ENCODE measurements at places on chromosomes 13 and 19.

DNA sequence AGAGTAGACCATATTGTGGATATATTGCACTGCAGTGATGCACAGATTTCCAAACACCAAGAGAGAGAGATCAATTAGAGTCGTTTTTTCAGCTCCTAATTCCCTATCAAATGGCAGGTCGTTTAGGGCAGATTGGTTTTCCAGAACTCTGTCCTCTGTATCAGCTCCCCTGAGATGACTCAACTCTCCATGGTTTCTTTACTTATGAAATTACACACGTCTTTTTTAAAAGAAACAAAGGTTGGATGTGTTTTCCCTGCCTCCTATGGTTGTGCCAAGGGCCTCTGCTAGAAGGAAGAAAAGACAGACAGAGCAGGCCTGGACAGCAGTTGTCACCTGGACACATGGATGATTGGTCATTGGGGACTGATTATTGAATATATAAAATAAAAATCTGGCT lies 478.1 kb upstream of the NBEA start:
- no peak for DNase-seq

GRCh38 chr19:27681972-27682371 lies 1531.0 kb downstream of the UQCRFS1 start:
- no peak for DNase-seq

DNA sequence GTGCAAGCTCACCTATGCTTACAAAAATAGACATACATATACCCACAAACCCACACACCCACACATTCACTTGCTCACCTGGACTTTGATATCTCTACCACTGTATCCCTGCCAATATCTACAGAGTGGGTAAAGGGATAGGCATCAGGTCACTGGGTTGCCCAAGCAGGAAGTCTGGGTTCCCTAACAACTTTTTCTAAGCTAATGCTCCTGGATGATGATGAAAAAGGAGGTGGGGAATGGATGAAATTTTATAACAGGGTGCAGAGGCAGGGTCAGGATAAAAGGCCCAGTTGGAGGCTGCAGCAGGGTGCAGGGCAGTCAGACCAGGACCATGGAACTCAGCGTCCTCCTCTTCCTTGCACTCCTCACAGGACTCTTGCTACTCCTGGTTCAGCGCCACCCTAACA lies at the start of gene CYP2B6:
Gene CYP2B6 (plus strand): TSS at position 311 of the 410 bp plus-strand sequence. CDS start 24 bp downstream, at position 335.
- DNase-seq = no peak

- peak; percentile 94 for DNase-seq
Observed at GRCh38 chr19:2636897-2637683, 65.4 kb downstream of the GNG7 start.

GRCh38 chr19:47561440-47562057 lies 11.4 kb downstream of the ZNF541 start:
- DNase-seq = no peak

DNA sequence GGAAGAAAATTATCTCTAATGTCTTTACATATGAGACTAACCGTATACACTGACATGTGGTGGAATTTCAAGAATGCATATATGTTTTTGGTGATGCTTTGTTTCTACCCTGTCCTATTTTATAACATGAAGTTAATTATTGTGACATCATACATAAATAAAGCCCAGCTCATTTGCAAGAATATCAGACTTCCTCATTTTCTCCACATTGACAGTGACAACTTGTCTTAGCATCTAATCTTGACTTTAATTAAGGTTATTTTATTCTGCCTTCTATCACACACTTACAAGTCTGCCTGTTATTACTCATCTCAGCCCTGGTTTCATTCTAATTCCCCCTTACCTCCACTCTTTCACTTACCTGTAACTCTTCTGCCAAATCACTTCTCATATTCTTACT lies 140.6 kb upstream of the STARD13 start:
- DNase-seq = no peak

- no peak for DNase-seq
Observed at GRCh38 chr19:30073152-30074000, 131.3 kb downstream of the URI1 start.

DNA sequence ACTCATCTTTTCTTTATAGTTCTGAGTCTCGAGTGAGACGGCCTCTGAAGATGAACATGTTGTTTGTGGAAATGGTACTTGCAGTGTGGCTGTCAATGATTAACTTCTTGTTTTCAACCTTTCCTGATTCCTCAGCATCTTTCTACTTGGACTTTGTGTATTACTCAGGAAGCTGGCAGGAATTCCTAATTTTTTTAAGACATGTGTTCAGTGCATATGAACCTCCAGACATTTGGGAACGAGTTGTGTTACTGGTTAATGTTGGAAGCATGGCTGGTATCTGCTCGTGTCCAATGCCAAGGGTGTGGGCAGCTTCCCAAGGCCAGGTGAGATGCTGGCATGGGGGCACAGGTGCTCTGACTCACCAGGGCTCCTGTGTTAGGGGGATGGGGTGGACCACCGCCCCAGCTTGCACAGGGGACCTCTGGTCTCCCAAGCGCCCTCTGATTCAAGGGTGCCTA lies 61.1 kb upstream of the MCF2L start:
- DNase-seq = no peak

DNA sequence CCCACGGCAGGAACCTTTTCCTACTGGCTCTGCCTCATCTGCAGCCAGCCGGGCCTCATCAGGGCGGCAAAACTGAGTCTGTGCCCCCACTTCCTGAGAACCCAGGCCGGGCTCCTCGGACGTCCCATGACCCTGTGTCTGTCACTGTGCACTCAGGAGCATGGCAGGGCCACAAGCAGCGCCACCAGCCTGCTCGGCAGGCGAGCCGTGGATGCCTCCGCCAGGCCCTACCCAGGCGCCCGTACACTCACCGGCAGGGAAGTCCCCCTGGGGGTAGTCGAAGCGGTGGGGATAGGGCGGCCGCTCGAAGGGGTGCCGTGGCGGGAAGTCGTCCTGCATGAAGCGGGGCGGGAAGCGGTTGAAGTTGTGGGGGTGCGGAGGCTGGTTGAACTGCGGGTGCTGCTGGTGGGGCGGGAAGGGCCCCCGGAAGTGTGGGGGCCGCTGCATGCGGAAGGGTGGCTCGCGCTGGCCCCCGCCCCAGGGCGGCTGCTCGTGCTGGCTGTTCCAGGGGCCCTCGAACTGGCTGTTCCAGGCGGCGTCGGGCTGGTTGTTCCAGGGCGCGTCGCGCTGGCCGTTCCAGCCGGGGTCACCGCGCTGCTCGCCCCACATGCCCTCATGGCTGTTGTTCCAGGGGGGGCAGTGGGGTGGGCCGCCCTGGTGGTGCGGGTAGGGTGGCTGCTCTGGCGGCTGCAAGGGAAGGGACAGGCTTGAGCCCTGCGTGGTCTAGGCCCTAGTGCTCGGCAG lies 17.1 kb downstream of the CHERP start:
- no peak for DNase-seq

DNA sequence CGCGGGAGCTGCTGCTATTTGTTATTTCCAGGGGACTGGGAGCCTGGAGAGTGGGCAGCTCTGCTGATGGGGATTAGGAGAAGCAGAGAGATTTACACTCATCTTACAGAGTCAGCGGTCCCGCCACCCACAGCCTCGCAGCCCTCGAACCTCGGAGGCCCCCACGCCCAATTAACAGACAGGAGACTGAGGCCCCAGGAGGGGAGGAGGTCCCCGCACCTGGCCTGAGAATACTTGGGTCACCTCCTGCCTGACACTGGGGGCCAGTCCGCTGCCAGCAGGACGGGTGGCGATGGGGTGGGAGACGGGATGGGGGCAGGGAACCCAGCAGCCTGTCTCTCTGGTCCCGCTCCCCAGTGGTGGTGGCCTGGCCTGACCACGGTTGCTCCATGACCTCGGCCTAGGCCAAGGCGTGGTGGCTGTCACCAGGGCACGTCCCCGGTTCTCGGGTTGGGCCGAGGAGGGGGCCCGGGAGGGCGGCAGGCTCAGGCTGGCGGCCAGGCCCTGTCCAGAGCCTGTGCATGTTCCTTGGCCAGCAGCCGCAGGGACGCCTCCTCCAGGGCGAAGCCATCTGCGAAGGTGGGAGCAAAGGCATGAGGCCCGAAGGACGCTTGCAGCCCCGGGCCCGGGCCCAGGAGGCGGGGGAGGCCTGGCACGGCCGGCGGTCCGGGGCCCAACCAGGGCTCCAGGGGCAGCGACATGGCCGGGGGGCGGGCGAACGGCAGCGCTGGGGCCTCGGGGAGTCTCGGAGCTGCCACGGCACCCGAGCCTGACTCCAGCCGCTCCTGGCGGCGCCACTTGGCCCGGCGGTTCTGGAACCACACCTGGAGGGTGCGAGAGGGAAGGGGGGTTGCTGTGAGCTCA lies 1.7 kb downstream of the RAX2 start:
- DNase-seq = no peak

DNA sequence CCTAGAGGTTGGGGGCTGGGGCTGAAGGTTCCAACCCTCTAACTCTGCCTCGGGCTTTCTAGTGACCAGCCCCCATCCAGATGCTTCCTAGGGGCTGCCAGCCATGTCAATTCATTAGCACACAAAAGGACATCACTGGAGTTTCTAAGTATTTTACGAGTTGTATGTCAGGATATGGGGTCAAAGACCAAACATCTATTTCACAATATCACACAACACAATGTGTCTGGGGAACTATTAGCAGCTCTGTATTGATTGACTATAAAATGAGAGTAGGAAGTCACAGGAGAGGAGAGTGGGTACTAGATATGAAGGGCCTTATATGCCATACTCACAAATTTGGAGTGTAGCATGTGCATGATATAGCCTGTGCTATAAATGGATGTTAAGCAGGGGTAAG lies 42.1 kb downstream of the LPAR6 start:
- DNase-seq = no peak

GRCh38 chr19:18289471-18290301 lies 8.3 kb upstream of the JUND start:
- DNase-seq = no peak

- DNase-seq = no peak
Observed at GRCh38 chr13:40777166-40777808, 6.3 kb upstream of the MRPS31 start.

DNA sequence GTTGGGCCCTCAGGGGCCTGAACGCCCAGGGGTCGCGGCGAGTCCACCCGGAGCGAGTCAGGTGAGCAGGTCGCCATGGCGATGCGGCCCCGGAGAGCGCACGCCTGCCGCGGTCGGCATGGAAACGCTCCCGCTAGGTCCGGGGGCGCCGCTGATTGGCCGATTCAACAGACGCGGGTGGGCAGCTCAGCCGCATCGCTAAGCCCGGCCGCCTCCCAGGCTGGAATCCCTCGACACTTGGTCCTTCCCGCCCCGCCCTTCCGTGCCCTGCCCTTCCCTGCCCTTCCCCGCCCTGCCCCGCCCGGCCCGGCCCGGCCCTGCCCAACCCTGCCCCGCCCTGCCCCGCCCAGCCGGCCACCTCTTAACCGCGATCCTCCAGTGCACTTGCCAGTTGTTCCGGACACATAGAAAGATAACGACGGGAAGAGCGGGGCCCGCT lies at the start of gene CCNA1:
Gene CCNA1 (plus strand): TSS at position 390 of the 439 bp plus-strand sequence. CDS start 562 bp downstream, outside the sequence.
- no peak for DNase-seq

DNA sequence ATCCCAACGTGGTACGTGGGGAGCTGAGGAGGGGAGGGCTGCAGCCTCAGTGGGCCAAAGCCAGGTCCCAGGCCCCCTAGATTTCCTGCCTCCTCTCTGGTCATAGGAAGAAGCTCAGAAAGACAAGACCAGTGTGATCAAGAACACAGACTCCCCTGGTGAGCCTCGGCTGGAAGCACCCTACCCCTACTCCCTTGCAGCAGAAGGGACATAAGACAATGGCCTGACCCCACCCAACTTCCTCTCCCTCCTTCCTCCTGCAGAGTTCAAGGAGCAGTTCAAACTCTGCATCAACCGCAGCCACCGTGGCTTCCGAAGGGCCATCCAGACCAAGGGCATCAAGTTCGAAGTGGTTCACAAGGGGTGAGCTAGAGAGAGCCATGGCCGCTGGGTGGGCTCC lies 11.5 kb downstream of the PODNL1 start:
- no peak for DNase-seq

DNA sequence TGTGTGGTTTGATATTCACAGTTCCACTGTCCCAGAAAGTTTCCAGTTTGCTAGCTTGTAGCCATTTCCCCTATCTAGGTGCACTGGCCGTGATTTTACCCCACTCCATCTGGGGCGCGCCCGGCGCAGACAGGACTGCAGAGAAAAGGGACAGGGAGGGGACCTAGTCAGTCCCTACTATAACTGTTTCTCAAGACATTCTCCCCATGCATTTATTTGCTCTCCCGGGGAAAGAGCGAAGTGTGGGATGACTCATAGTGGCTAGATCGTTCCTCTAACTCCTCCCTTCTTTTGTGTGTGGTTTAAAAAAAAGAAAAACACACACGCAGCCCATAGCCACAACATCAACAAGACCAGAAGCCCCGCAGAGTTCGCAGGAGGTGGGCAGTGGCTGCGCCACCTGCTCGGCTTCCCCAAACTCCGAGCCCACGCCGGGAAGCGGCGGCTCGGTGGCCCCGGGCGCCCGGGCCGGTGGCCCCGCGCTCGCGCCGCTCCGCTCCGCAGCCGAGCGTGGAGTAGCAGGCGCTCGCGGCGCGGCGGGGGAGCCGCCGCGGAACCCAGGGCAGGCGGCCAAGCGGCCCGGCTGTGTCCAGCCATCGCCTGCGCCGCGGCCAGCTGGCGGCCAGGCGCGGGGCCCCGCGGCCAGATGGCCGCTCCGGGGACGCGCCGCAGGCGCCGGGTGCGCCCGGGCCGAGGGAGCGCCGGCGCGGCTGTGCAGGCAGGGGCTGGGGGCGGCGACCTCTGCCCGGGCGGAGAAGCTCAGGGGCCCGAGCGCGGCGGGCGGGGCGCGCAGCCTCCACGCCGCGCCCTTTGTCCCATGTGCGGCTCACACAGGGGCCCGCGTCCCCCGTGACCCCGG lies 653 bp downstream of the TMTC4 start:
- DNase-seq = peak; percentile 44

- DNase-seq = no peak
Observed at GRCh38 chr13:50228527-50228926, 213.3 kb downstream of the KCNRG start.

DNA sequence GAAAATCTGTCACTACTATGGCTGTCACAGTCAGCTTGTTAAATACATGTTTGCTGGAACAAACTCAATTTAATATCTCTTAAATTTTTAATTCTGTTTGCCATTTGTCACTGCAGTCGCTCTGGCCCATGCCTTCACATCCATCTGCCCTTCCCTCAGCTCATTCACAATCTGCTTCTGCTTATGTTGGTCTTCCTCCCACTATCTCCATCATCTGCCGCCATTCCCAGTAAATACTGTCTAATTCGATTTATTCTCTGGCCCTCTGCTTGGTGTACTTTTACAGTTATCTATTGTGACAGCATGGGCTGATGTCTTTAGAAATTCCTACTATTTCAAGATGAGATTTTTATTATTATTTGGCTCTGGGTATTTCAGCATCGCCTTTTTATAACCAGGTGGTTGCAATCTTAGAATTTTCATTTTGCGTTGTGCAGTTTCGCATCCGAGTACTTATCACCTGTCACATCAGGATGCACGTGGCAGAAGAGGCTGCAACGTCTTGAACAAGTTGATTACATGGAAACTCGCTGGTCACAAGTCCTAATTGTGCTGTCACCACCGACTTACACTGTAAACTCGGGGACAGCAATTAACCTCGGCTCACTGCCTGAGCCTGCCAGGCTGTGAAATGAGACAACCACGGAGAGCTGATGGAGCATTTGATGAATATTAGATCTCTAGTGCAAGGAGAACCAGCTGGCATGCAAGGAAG lies 158.4 kb downstream of the MYO16 start:
- DNase-seq = no peak
